ENCODE measurements at places on chromosomes 4 and X.

GRCh38 chr4:147327322-147327721 lies 153.6 kb upstream of the EDNRA start:
- peak; percentile 5 for DNase-seq

DNA sequence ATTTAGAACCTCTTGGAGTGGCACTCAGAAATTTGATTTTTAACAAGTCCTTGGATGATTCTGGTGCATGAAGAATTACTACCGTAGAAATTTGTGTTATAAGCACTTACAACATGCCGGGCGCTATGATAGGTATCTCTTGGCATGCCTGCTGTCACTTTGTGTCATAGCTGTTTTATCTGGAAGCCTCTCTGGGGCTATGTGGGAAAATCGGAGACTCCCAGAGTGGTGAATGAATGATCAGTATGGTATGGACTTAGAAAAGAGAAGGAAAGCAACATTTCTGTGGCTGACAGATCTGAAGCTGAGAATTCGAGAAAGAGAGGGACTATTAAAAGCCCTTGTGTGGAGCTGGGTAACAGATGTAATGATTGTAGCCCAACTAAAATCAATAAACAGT lies 177.4 kb upstream of the MAMLD1 start:
- DNase-seq: no peak

GRCh38 chr4:133147286-133147821 lies 1.7 kb upstream of the PCDH10 start:
- peak; percentile 2 for DNase-seq

DNA sequence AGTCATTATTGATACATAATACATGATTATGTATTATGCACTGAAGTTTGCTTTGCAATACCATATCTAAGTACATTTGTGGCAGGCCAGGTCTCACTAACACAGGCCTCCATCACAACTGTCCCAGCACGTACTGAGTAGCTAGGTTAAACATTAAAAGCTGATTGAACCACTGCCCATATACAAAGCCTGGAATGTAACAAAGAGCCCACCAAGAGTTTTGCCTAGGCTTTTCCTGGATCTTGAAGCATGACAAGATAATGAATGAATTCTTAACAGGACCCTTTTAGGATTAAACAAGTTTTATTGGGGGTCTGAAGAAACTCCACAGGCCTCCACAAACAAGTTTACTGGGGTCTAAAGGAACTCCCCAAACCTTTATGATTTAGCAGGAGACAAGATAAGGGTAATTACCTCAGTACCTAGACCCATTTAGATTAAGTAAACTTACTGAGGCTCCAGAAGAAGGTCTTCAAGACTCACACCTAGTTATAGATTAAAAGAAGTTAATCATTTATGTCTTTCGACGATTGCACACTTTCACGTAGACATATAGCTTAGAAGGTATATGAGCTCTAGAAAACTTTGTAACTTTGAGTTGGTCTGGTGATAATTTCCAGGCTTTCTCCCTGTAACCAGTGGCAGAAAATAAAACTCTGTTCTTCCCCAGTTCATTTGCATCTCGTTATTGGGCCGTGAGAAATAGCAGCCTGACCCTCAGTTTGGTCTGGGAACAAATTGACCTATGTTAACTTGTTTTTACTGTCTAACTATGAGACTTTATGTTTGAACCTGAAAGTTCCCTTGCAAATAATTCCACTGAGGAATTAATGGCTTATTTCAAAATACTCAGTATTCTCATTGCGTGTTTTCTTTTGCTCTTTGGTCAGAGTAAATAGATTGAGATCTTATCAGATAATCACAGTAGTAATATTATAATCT lies 84.8 kb downstream of the PHEX start:
- no peak for DNase-seq

DNA sequence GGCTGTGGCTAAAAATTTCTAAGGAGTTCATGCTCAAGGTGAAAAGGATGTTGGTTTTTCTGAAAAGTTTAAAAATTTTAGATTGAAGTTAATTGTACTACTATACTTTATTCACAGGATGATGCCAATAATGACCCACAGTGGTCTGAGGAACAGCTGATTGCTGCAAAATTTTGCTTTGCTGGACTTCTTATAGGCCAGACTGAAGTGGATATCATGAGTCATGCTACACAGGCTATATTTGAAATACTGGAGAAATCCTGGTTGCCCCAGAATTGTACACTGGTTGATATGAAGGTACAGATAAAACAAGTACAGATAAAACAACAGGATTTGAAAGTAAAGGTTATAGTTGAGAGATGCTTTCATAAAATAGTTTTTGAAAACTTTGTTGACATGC lies 12.2 kb downstream of the PAICS start:
- no peak for DNase-seq

- DNase-seq: no peak
These were observed 485.1 kb upstream of the TENM3 start for GRCh38 chr4:181757910-181758660.

DNA sequence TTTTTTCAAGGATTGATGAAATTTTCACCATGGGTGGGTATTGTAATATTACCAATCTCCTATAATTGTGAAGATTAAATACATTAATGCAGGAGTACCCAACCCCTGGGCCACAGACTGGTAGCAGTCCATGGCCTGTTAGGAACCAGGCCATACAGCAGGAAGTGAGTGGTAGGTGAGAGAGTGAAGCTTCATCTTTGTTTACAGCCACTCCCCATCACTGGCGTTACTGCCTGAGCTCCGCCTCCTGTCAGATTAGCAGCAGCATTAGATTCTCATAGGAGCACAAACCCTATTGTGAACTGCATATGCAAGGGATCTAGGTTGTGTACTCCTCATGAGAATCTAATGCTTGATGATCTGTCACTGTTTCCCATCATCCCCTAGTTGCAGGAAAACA lies 15.1 kb downstream of the RAPGEF2 start:
- no peak for DNase-seq

DNA sequence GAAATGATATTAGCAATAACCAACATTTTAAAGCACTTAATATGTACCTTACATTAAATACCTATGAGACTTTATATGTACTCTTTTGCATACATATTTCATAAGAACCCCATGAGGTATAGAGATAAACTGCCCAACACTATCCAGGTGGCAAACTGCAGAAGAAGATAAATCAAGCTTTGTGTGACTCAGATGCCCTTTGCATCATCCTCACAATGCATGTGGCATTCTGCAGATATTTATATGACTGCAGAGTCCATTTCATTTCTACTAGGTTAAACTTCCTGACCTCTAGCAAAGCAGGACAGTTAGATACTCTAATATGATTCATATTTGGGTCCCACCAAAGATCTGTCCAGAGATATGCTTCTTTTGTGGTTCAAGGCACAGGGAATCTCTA lies 85.6 kb upstream of the RASGEF1B start:
- DNase-seq: no peak

GRCh38 chr4:67218883-67219282 lies 326.4 kb downstream of the CENPC start:
- no peak for DNase-seq

- DNase-seq: peak; percentile 93
These were observed 158.7 kb downstream of the SPRY1 start for GRCh38 chr4:123555233-123555806.

- DNase-seq: peak; percentile 74
These were observed 12.2 kb downstream of the RGS12 start for GRCh38 chr4:3304831-3305609.

DNA sequence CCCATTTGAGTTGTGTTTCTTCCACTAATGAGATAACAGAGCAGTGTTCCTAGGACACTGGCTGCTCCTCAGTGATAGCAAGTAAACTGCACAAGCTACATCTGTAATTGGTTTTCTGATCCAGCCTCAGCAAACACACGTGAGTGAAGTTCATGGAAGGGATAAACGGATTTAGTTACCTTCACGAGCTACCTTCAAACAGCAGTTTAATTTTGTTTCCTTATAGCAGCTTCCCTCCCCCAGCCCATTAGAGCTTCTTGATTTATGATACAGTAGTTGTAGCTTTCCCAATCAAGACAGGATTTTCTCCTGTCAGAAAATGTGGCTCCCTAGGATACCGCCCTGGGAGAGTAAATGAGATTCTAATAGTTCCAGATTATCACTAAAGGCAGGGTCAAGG lies 634.2 kb upstream of the FAT1 start:
- DNase-seq: no peak

DNA sequence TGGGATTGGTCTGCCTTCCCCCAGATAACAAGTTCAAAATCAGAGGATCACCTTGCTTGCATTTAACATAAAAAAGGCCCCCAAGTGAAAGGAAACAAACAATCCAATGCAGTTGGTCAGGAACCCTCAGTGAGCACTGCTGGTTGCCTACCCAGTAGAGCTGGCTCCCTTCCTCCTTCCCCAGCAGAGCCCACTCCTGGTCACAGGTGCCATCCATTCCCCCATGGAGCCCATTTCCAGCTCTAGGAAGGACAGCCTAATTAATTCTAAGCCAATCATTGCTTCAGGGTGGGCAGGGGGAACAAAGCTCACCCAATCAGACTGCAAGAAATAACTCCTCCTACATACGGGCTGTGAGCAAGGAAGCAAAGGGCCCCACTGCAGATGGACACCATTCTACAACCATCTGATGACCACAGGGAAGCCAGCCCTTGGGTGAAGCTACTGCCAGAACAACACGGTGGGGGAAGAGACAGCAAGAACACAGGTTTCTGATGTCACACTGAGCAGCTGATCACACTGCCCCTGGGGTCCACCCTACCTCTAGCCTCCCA lies 86.5 kb downstream of the SH3KBP1 start:
- DNase-seq: no peak

GRCh38 chrX:51608126-51608525 lies 10.6 kb downstream of the CENPVL3 start:
- DNase-seq: no peak

DNA sequence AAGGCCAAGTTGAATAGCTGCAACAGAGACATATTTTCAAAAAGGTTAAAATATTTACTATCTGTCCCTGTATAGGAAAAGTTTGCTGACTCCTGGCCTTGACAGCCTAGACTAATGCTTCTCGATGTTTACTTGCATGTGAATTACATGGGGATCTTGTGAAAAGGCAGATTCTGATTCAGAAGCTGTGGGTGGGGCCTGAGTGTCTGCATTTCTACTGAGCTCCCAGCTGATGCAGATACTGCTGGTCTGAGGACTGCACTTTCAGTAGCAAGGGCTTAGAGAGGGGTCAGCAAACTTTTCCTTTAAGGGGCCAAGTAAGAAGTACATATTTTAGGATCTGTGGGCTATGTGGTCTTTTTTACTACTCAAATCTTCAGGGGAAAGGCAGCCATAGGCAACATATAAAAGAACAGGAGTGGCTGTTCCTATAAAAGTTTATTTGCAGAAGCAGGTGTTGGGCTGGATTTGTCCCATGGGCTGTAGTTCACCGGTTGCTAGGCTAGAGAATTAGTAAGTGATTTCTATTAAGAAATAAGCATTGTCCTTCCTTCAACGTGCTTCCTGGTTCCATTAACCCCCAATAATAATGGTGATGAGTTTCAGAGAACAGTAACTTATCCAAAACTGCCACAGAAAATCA lies 97.2 kb upstream of the PDE5A start:
- DNase-seq: no peak

GRCh38 chrX:56968980-56969379 lies 26.4 kb downstream of the SPIN3 start:
- DNase-seq: no peak

GRCh38 chr4:159413306-159413943 lies 310.5 kb downstream of the RAPGEF2 start:
- DNase-seq: peak; percentile 27

GRCh38 chr4:165765053-165765452 lies 108.0 kb upstream of the TLL1 start:
- DNase-seq: peak; percentile 33

GRCh38 chr4:97396097-97396496 lies 747.2 kb downstream of the STPG2 start:
- no peak for DNase-seq

- DNase-seq: no peak
These were observed 17.8 kb downstream of the IGSF1 start for GRCh38 chrX:131271274-131271673.

GRCh38 chr4:138269175-138269574 lies 27.0 kb upstream of the SLC7A11 start:
- DNase-seq: no peak

DNA sequence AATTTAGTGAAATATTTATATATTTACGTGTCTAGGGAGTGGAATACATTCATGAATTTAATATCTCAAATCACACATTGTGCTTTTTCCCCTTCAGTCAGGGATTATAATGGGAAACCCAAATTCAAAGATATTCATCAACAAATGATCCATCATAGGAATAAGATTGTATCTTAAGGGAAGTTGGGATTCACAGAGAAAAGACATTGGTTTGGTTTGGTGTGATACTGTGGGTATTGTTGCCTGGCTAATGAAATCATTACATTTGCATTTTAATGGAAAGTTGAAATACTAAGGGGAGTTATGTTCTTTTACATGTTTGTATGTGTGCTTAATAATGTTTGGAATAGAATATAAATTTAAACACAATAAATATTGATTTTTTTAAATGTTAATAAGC lies 1.7 kb downstream of the TET2 start:
- DNase-seq: peak; percentile 6

GRCh38 chr4:76233967-76234678 lies 17.4 kb upstream of the FAM47E start:
- peak; percentile 10 for DNase-seq

- peak; percentile 48 for DNase-seq
These were observed 126.5 kb downstream of the REELD1 start for GRCh38 chr4:146340798-146341197.

- no peak for DNase-seq
These were observed 236.4 kb upstream of the MID1 start for GRCh38 chrX:10856797-10857196.

DNA sequence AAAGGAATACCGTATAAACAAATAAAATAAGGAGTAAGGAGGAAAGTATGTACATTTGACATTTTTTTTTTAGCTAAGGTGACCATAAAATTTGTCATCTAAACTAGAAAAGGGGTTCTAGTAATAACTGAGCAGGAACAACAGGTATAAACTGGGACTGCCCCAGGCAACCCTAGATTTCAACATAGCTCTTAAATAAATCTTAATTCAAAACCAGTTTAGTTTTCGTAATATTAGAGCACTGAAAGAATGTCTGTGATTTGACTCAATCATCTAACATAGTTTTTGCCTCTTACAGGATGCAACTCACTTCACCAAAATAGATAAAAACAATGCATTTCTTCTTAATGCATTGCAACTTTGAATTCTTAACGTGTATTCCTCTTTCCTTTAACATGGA lies 257.7 kb downstream of the ADAMTS3 start:
- no peak for DNase-seq

- no peak for DNase-seq
These were observed 56.3 kb upstream of the ATP6AP2 start for GRCh38 chrX:40524423-40524822.
